ENCODE measurements at places on chromosomes 1 and 21.

DNA sequence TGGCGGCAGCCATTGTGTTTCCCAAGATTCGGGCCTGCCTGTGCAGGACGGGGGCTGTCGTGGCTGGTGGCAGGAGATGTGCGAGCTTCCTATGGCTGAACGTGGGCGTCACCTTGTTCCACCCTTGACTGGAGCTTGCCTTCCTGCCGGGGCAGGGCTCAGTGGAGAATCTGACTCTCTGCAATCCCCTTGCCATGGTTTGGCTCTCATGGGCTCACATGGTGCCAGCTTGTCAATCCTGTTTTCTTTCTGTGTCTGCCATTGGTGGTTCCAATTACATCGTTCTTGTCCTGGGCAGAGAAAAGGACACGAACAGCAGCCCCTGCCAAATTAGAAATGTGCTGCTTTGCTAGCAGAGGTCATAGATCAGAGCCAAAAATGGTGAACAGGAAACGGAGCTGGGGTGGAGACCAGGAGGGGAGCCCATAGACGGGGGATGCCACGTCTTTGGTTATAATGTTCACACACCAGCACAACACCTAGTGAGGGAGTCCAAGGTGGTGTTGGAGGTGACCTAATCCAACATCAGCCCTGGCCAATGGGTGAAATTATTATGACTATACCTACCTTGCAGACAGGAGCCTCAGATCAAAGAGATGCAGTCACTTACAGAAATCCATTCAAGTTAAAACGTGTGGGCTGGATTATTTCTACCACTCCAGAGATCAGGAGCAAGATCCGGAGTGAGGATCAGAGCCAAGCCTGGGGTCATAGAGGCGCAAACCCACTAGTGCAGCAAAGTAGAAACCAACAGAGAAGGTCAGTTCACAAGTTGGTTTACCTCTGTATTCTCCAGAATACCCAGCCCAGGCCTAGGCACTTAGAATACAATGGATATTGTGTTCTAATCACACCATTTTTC, 253.1 kb downstream of the SIPA1L2 start:
- no peak for DNase-seq

DNA sequence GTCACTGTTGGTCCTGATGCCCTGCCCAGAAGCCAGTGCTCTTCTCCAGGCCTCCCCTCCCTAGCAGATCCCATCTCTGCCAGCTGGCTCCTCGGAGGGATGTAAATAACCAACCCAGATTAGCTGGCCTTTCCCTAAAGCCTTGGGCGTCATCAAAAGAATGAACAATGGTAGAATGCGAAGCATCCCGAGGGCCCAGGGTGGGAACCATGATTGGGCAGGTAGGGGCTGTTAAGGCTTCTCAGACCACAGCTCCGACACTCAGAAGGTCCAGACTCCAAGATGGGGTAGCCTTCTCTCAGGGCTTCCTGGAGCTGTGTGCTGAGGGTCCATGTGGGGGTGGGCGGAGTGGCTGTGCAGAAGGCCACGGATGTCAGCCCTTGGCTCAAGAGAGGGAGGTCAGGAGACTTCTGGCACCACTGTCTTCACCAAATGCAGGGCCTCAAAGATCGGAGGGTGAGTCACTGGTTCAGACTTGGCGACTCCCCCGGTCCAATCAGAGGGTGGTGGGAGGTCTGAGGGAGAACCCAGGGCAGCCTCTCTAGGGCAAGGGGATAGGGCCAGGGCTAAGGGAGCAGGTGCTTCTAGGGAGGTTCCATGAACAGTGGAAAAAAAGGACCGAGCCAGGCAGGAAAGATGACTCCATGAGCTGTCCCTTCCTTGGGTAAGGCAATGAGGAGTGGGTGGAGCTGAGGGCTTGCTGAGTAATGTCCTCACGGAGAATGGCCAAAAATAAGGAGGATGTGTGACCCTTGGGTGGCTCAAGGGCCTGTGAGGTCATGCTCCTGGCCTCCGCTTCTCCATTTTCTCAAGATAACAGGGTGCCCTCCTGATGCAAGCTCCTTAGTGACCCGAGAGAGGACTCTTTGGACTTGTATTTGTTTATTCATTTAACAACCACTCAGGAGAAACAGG, 58.4 kb upstream of the EPS8L3 start:
- DNase-seq: no peak

DNA sequence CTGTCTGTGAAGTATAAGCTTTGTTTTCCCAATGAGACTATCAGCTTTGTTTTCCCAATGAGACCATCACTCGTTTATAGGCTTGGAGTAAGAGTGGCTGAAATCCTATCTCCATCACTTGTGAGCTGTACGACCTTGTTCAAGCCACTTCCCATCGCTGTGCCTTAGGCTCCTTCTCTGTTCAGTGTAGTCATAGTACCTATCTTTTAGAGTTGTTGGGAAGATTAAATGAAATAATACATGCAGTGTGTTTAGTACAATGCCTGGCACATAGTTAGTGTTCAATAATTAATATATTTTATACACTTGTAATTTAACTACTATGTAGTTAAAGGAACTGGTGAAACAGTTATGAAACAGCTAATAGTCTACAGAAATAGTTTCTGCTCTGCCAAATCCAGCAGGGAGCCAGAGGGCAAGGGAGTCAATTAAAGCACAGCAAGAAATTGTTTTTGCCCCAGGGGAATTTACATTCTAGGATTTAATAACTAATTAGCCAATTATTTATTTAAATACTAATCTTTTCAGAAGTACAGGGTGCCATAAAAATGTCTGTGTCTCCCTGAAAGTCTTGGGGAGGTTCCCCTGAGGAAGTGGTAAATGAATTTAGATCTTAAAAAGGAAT, 139.3 kb upstream of the HMCN1 start:
- DNase-seq: no peak

- no peak for DNase-seq
Measured at GRCh38 chr1:189821833-189822232, 655.8 kb downstream of the BRINP3 start.

DNA sequence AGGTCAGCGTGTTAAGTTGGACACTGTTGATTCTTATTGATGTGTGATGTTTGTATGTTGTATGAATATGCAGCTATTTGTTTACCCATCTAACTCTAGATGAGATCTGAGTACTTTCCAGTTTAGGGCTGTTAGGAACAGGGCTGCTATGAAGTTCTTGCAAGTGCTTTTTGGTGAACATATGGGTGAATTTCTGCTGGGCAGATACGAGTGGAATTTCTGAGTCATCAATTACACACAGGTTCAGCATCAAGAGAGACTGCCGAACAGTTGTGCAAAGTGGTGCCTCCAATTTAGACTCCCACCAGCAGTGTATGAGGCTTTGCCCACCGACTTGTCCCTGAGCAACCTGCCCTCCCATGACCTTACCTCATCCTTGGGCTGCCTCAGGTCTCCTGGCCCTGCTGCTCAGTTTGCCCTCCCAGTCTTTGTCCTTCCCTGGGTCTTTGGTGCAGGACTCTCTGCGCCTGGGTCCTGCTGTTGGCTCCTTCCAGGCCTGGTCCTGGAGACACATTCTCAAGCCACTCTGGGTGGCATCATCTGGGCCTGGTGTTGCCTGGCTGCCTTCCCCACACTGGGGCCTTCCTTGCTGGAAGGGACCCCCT, 343.6 kb downstream of the PTPRU start:
- no peak for DNase-seq
